ENCODE measurements at places on chromosomes 7 and 10.

GRCh38 chr10:30829901-30830300 is 200.3 kb upstream of the LYZL2 start:
- no peak for DNase-seq

DNA sequence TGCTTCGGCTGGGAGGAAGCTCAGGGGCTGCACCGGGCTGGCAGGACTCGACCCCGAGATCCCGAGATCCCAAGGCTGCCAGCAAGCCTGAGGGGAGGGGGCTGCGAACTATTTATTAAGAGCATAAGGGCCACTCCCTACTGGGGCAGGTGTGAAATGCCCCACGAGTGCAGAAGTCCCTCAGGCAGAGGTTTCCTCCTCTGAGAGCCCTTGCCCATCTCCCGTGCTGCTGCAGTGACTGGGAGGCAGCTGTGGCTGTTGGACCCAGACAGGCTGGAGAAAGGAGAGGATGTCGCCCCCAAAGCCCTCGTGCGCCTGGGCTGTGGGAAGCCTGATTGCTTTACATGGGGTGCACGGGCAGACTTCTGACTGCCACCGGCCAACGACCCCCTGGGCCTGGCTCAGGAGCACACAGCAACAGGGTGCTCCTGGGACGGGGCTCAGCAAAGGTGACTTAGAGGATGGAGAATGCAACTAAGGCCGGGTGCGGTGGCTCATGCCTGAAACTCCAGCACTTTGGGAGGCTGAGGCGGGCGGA is 39.8 kb downstream of the RGS10 start:
- no peak for DNase-seq

- no peak for DNase-seq
Measured at GRCh38 chr10:12081879-12082557, 13.3 kb downstream of the DHTKD1 start.

DNA sequence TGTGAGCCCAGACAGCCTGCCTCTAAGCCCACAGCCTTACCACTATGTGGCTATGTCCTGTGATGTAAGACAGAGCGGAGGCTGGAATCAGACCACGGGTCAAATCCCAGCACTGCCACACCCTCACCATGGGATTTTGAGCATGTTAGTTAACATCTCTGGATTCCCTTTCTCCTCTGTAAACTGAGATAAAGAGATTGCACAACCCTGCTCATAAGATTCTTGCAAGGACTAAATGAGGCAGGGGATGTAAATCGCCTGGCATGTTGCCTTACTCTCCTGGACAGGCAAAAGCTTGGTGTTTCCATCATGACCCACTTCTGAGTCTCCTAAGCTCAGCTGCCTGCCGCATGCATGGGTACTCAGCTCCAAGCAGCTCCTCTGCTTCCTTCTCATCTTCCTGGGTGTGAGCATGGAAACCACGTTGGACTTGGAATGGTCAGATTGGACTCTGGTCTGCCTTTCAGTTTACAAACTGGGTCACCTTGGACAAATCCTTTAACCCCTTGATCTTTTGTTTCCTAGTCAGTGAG is 41.3 kb upstream of the MTURN start:
- no peak for DNase-seq

DNA sequence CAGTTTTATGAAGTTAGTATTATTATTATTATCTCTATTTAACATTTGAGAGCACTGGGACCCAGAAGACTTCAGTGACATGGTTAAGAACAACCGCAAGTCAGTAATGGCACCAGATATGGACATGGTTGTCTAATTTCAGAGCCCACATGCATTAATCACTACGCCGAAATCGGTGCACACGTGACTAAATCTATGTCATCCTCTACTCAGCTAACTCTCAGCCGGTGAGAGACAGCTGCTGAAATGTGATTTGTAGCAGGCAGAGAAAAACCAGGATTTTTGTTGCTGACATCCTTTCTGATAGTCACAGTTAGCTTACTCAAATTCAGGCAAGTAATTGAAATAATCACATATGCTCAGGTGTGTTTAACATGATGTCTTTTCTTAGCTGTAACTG is 127.7 kb downstream of the SPAG6 start:
- DNase-seq = no peak

- no peak for DNase-seq
Measured at GRCh38 chr7:127208351-127208750, 44.4 kb downstream of the GRM8 start.

Measured in KG1 (cell line).